ENCODE measurements at places on chromosomes 1 and 21.

DNA sequence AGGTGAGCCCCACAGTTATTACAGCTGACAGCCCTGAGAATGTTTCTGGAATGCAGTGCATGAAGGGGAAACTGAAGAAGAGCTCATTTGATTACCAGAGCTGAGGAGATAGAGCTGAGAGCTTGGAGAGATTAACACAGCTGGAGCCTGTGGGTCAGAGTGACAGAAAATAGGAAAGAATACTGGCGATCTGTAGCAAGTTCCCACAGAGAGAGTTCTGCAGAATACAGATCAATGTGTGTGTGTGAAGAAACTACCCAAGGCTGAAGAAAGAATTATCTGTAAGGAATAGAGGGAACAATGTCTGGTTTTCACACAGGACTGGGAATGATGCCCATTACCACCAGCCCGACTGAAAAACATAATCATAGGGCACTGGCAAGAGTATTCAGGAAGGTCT is 103.6 kb upstream of the SNX7 start:
- DNase-seq, result no peak

DNA sequence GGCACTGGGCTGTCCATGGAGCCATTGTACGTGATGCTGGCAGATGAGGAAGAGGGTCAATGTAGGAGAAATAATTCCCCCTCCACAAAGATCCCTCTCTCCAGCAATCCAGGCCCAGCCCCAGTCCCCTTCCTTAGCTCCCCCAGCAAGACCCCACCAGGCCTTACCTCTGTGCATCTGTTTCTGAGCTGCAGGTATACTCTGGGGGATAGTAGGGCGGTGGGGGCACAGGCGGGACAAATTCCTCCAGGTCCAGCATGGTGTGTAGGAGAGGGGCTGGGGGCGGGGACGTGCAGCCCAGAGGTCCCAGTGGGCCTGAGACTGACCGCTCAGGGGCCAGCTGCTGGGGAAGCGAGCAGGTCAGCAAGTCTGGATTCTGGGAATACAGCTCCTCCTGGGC is 3.7 kb downstream of the ENTREP3 start:
- no peak for DNase-seq

DNA sequence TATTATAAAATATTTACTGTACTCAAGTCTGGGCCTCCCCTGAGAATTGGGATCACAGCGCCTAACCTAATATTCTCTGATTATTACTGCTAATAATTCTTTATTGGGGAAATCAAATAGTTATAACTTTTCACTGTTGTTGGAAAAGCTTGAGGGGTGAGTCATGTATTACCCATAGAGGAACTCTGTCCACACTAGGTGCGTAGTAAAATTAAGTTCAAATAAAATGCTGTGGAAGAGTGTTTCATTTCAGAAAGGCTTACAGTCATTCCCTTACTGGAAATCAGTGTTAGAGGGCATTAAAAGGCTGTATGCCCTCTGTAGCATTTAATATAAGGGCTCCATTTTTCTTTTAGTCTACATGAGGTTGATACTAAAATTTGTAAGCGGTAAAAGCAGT is 135.0 kb upstream of the NFIA start:
- DNase-seq, result no peak

DNA sequence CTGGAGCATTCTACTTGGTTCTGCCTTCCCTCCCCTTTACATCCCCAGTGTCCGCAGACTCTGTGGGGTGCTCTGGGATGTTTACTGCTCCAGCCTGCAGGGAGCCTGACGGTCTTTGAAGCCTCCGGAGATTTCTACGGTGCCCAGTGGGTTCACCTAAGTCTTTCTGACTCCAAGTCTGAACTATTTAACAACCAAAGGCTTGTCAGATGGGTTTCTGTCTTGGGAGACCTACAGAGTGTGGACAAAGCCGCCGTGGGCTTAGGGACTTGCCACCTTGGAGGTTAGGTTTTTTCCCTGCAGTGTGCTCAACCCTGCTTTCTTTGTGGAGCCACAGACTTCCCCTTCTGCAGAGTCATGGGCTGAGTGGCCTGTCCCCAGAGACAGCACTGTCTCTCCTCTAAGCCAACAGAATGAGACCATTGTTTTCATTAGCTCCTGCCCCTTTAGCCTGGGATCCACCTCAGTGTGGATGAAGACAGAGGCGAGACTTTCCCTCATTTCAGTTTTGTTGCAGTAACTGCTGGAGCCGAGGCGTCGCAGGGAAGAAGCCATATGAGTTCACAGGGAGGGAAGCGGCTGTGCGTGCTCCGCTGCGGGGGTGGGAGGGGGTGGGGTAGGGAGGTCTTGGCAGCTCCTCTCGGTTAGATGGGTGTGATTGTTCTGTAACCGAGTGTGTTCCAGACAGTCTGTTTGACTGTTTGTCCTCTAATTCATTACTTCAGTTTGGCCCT is 120.7 kb downstream of the CNIH3 start:
- peak; percentile 19 for DNase-seq

DNA sequence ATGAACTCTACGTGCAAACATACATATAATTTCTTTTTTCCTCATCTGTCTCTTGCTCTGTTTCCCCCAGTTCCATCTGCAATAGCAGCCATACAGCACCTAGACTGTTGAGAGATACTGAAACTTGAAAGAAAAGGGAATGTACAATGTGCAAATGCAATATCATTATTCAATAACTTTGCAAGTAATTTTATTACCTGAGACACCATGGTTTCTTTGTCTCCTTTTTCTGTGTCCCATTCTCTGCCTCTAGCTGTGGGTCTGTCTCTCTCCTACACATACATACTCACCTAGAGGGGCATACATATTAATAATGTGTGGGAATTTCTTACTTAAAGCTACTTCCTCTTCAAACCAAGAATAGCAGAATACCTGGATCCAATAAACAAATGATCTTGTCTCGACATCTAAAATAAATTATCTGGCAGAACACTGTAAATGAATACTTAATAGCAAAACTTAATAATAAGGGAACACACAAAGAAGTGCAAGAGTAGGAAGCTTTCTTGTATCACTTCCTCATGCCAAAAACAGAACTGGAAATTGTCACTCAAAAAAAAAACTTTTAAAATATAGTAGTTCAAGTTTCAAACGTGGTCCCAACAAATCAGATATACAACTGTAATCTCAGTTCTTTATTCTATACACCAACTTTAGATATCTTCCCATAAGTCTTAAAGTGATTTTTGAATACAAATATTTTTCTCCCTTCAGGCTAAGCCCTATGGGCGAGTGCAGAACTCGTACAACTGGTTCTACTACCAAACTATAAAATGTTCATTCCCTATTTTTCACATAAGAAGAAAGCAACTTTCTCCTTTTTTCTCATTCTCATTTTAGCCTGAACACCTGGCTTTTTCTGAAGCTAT is 194.6 kb downstream of the NRIP1 start:
- no peak for DNase-seq

GRCh38 chr1:174491606-174492005 is 43.8 kb downstream of the GPR52 start:
- no peak for DNase-seq

- DNase-seq, result no peak
These were observed 36.4 kb upstream of the FASLG start for GRCh38 chr1:172622541-172622940.

DNA sequence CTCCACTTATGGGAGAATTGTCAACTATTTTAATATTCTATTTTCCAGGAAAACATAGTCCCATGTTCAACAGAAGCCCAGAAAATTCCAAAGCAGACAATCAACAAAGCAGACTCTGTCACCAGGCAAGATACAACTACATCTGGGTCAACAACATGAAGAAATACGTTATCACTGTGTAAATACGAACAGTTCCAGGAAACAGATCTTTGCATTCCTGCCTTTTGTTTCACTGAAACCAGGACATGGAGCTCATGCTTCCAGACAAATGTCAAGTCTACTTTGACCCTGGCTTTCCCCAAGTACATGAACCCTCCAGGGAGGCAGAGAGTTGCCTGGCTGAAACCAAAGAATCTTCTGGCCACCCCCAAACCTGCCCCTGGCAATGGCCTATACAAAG is 106.7 kb downstream of the SETD4 start:
- no peak for DNase-seq

DNA sequence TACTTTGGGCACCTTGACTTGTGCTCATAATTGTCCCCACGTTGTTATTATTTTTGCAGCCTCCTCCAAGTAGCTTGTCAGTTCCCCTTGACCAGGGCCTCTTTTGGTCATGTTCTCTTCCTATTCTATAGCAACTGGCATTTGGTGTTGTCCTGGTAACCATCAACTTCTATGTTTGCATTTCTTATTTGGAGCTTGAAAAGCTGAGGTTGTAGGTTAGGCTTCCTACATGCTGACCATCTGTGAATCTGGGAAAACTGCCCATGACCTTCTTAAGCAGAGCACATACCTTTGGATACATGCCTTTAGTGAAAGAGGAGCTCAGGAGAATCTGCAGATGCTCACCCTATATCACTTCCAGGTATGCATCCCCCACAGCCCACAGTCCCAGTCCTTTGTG is 160.8 kb downstream of the HHAT start:
- DNase-seq, result peak; percentile 62

- DNase-seq, result no peak
These were observed 9.6 kb upstream of the PIGK start for GRCh38 chr1:77228836-77229235.

DNA sequence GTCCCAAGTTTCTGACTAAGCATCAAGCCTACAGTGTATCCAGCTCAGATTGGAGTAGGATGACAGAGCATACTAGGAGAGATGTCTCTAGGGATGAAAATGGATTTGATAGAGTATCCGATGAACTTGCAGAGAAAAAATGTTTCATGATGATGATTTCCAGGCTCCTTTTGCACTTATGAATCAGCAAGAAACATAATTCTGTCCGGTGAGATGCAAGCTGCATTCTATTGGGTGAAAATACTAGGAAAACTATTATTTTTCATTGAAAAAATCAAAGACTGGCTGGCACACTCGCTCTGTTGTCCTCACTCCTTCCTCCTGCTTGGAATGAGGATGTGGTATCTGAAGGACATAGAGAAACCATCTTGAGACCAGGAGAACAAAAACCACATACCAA is 35.4 kb upstream of the RAB3GAP2 start:
- DNase-seq, result no peak

DNA sequence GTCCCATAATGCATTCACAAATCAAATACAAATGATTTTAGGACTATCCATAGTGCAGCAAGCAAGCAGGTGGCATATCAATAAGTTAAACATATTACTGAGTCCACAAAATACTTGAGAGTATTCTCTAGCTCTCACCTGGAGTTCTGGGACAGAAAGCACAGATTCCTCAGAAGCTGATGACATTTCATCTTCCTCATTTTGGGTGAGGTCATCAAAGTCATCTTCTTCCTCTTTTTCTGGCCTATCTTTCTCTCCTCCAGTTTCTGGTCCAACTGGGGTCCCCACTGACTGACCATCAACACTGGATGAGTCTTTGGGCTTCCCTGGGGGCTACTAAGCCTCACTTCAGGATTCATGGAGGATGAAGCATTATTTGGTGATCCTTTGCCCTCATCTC is 38.9 kb downstream of the YY1AP1 start:
- DNase-seq, result no peak

DNA sequence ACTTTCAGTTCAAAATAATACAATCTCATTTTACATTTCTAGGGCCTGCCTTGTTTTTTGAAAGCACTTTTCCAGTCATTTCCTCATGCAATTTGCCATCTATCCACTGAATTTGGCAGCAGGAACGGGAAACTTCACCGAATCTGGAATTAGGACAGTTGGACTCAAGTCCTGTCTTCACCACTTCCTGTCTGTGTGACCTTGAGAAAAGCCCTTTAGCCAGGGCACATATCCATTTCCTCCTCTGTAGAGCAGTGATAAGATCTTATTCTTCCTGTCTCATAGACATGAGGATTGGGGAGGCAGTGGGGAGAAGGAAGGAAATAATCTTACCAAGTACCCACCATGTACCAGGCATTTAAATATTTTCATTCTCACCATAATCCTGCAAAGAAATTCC is 12.0 kb downstream of the VAV3 start:
- no peak for DNase-seq

GRCh38 chr1:25543005-25543424 is 391 bp upstream of the LDLRAP1 start:
- DNase-seq, result no peak

DNA sequence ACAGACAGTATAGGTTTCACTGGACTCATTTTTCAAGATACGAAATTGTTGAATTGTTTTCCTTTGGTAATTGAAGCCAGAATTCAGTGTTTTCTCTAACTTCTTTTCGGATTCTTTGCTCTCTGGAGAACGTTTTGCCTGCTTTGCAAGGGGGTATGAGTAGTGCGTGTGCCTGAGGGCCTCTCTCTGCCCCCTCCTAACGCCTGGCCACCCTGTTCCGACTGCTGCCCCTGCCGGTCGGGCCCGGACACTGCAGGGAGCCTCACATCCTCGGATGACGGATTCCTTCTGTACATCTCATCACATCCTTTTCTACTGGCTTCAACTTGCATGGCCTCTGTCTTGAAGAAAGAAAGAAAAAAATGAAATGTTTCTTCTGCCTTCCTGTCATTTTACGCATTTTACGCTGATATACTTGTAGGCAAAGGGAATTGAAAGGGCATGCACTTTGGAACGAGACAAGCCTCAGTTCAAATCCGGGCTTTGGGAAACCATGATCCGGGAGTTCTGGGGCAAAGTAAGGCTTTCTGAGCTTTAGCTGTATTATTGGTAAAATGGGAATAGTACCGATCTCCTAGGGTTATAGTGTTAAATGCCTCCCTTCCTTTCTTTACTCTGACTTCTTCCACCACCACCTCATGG is 65.1 kb downstream of the DISC1 start:
- peak; percentile 47 for DNase-seq

DNA sequence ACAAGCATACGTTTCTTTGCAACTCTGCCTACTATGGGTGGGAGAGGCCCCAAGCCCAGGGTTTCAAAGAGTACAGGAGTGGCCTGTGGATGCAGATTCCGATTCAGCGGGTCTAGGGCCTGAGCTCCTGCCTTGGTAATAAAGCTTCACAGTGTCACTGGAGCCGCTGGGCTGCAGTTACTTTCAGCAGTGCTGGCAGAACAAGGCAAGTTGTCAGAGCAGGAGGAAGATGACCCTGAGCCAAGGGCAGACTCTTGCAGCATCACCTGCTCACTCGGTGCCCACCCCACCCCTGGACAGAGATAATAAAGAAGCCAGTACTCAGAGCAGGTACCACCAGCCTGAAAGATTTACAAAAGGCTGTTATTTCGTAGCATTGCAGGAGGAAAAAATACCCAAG is 8.0 kb upstream of the RAP1GAP start:
- DNase-seq, result no peak

DNA sequence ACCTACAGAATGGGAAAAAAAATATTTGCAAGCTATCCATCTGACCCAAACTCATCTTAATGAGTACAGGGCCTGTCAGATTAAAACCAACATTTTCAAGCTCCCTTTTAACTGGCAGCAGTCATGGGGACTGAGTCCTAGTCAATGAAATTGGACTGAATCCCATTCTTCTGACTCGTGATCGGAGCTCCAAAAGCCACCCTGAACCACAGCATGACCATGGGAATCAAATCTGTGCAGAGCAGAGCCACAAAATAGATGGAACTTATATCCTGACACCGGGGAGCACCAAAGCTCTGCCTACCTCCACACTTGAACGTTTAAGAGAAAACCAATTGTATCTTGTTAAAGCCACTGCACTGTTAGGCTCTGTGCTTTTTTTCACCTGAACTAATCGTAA is 5.0 kb upstream of the RWDD3 start:
- no peak for DNase-seq

Data from IMR-90 (cell line).